Omental fat pad (tissue), 4 donors: ENCODE measurements at places on chromosomes 11 and 22. TPM values are rescaled to one million over a fixed set of nuclear protein-coding genes. Genes with fewer than 3 reads are reported as not detected.

DNA sequence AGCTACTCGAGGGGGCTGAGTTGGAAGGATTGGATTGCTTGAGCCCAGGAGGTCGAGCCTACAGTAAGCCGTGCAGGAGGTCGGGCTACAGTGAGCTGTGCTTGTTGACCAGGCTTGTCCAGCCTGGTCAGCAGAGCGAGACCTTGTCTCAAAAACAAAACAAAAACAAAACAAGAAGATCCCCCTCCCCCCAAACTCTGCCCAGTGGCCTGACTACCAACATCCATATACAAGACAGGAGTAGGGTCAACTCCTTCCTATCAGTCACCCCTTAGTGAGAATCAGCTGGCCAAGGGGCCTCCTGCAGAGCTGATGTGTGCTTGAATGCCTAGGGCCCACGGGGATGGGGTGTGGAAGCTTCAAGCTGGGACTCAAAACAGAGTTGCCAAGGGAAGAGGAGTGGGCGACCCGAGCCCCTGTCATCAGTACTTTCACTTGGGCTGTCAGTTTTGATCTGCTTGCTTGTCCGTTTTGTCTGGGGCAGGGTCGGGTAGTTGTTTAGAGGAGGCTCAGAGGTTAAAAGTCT, 942 bp upstream of the TSPAN18 start:
- no peak for DNase-seq

GRCh38 chr22:46982635-46983034, 220.2 kb downstream of the TBC1D22A start:
- DNase-seq, result no peak

Gene AGBL2
- total RNA-seq, result 1.7 TPM

- DNase-seq, result no peak
Measured at GRCh38 chr22:23678133-23678532, 12.7 kb upstream of the RGL4 start.

- DNase-seq, result no peak
Measured at GRCh38 chr22:38788846-38789245, 5.1 kb downstream of the DNAL4 start.

Gene TPBGL
- 0.19 TPM for total RNA-seq

Gene CCDC81
- 1.6 TPM for total RNA-seq

GRCh38 chr11:75562048-75562835, at the start of gene SERPINH1:
Gene SERPINH1, plus strand, starts transcription at chr11:75562253. Its CDS starts 4,097 bp downstream, at chr11:75566350.
- no peak for DNase-seq

DNA sequence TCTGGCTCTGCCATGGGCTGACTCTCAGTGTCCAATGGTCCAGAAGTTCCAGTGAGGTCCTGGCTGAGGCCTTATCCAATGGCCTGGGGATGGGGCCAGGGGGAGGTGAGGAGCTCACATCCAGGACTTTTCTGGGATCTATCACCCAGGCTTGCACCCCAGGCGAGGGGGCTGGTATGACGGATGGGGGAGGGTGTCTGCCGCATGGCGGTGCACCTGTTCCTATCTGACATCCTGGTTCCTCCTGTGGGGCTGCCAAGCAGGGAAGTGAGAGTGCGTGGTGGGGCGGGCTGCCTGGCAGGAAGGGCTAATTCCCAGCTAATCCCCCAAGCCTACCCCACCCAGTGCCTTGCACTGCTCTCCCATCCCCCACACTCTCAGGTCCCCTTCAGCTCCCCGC, 102.1 kb downstream of the NECTIN1 start:
- no peak for DNase-seq

Gene PVALB
- not detected for total RNA-seq
